Activated naive CD8-positive, alpha-beta T cell treated with anti-CD3 and anti-CD28 coated beads, Interleukin-2, amount 10 ng/mL, durations not matched to agents 7 days and 5 days (primary cell): ENCODE measurements at places on chromosomes 7 and 10.

- DNase-seq = no peak
Measured at GRCh38 chr7:93205046-93205445, 21.2 kb downstream of the HEPACAM2 start.

- no peak for DNase-seq
Measured at GRCh38 chr7:69609541-69610373, 11.5 kb downstream of the AUTS2 start.

- peak; percentile 69 for DNase-seq
Measured at GRCh38 chr10:113126229-113127201, 176.5 kb downstream of the TCF7L2 start.

DNA sequence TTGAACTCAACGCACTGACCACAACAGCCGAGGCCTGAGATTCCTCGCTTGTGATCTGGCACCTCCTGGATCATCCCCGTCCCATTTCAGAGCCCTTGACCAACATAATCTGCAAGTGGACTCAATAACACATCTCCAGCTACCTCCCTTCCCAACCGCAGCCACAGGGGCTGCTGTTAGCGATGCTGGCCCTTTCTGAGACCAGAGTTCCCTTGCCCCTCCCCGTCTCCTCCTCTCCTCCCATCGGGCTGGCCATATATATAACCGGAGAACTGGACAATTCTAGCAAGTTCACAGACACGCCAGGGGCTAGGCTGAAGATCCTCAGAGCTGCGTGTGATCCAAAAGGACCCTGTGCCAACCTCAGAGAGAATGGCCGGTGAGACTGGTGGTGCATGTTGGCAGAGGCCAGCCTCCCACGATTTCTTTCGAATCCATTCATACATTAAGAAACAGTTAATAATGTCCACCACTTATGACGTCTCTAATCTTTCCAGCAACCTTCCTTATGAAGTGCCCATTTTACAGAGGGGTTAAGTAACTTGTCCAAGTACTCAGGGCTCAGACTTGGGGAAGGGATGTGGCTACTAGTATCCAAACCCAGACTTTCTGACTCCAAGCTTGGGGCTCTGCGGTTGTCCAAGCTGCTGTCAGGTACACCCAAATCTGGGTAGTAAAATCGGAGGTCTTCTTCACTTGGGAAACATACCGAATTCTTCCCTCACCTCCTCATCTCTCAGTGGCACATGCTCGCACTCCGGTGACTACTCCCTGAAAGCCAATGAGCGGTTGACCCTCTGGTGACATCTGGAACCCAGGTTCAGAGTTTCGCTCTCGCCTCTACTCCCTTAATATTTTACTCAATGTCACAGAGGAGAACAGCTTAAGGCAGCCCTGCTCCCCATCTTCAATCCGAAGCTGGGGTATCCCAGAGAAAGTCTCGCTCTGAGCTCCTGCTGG lies 11.2 kb upstream of the FEZF1 start:
- DNase-seq = no peak

GRCh38 chr7:125098377-125098970 lies 168.8 kb upstream of the POT1 start:
- no peak for DNase-seq

DNA sequence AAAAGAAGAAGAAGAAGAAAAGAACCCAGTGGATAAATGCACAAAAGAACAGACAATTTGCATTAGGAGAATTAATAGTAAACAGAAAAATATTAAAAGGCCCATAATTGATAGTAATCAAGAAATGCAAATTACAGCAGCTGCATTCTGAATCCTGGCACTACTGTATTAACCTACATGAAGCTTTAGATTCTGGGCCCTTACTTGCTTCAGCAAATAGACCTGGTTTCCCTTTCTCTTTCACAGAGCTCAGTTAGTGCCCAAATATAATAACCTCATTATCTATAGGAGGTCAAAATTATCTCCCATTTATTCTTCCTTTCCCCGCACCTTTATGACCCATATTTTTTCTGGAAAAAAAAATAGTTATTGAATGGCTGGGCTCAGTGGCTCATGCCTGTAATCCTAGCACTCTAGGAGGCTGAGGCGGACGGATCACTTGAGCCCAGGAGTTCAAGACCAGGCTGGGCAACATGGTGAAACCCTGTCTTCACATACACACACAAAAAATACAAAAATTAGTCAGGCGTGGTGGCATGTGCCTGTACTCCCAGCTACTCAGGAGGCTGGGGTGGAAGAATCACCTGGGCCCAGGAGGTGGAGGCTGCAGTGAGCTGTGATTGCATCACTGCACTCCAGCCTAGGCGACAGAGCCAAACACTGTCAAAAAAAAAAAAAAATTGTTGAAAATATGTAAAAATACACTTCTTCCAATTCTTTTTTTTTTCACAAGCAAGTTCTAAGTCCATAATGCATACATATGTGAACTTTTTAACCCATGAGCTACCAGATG lies 36.0 kb upstream of the PIK3AP1 start:
- no peak for DNase-seq

GRCh38 chr10:68007356-68007755 lies 67.7 kb downstream of the HERC4 start:
- no peak for DNase-seq

DNA sequence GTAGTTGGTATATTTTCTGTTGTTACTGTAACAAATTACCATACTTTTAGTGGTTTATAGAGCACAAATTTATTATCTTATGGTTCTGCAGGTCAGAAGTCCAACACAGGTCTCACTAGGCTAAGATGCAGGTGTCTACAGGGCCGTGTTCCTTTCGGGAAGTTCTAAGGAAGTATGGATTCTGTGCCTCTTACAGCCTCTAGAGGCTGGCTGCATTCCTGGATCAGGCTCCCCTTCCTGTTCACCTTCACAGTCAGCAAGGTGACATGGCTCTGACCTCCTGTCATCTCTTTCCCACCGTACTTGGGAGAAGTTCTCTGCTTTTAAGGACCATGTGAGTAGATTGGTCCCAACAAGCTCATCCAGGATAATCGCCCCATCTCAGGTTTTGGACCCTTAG lies 37.3 kb downstream of the BMPR1A start:
- DNase-seq = no peak

DNA sequence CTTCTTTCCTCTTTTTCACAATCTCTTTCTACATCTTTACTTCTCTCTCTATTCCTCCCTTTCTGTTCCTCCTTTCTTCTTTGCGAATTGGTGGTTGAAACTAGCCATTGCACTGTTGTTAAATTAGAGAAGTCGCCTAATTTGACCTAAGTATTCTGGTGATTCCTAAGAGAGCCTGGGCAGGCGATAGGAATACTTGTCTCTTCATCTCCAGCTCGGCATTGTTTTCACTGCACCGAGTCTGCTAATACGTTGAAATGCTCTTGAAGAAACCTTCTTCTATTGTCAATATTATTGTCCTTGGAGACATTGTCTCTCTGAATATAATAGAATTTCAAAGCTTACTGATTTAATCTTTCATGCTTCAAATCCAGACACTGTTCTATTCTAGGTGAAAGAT lies 31.7 kb downstream of the KCND2 start:
- DNase-seq = no peak

GRCh38 chr10:121574519-121575166 lies 23.6 kb downstream of the FGFR2 start:
- no peak for DNase-seq

DNA sequence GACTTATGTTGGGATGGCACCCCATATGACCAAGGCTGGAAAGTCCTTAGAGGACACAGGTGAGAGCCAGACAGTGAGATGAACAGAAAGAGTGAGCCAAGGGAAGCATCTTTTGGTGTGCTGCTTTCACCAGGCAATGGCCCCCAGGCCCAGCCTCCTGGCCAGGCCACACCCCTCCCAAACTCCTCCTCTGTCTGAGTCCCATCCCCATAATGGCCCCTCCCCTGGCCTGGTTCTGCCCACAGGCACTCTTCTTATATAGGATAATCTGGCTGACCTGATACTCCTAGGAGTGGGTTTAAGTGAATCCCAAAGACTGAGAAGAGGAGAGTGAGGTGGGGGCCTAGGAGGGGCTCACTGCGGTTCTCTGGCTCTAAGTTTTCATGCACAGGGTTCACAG lies 252.5 kb downstream of the RPS24 start:
- no peak for DNase-seq

- no peak for DNase-seq
Measured at GRCh38 chr10:13183625-13184024, 22.3 kb downstream of the MCM10 start.

- DNase-seq = no peak
Measured at GRCh38 chr10:24414597-24414996, 205.7 kb downstream of the KIAA1217 start.

GRCh38 chr10:29243750-29244149 lies 45.1 kb upstream of the LYZL1 start:
- no peak for DNase-seq

DNA sequence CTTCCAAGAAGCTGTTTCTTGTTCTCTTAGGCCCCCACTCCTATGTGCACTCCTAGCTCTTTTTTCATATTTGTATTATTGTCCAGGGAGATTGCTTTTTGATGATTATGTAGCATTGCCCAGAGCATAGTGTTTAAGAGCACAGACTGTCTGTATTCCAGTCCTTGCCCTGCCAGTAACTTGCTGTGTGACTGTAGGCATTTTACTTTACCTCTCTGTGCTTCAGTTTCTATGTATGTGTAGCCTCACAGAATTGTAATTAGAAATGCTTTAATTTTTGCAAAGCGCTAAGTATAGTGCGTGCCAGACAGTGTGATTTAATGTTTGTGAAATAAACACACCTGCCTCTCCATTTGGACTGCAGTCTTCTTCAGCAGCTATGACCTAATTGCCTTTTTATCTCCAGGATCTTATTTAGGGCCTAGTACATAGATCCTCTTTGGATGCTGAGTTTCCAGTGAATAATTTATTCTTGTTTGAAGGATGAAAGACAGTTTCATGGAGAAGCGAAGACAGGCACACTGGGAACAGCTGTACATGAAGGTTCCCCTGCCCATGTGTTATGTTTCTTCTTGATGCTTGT lies 1.4 kb downstream of the SEC23IP start:
- DNase-seq = no peak

DNA sequence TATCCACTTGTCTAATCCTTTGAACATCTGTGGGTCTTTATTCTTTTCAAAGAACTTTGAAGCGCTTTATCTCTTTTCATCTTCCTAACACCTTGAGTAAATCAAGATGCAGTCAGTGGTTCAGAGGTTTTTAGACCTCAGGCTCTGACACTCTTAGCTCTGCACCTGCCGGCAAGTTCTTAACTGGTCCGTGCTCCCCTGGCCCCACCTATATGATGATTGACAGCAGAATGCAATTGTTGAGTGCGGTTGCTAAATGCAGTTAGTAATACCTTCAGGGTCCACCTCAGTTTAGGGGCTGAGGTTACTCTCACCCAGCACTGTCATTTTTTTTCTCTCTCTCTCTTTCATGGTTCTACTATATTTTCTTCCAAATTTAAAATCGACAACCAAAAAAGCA lies 854.2 kb upstream of the AUTS2 start:
- DNase-seq = no peak

GRCh38 chr7:33762911-33763306 lies 142.4 kb upstream of the BMPER start:
- DNase-seq = no peak

GRCh38 chr10:131513901-131514300 lies 202.4 kb upstream of the TCERG1L start:
- DNase-seq = no peak

- no peak for DNase-seq
Measured at GRCh38 chr7:123935436-123936381, 10.7 kb downstream of the SPAM1 start.

DNA sequence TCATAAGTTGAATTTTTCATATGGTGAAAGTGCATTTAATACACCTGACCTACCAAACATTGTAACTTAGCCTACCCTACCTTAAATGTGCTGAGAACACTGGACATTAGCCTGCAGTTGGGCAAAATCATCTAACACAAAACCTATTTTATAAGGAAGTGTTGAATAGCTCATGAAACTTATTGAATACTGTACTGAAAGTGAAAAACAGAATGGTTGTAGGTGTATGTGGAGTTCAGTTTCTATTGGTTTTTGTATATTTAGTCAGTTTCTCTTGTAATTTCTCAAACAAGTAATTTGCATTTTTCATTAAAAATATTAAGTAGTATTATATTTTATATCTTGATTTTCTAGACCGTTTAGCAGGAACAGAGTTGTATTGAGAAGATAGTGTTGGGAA lies 15.3 kb downstream of the CCDC7 start:
- no peak for DNase-seq

DNA sequence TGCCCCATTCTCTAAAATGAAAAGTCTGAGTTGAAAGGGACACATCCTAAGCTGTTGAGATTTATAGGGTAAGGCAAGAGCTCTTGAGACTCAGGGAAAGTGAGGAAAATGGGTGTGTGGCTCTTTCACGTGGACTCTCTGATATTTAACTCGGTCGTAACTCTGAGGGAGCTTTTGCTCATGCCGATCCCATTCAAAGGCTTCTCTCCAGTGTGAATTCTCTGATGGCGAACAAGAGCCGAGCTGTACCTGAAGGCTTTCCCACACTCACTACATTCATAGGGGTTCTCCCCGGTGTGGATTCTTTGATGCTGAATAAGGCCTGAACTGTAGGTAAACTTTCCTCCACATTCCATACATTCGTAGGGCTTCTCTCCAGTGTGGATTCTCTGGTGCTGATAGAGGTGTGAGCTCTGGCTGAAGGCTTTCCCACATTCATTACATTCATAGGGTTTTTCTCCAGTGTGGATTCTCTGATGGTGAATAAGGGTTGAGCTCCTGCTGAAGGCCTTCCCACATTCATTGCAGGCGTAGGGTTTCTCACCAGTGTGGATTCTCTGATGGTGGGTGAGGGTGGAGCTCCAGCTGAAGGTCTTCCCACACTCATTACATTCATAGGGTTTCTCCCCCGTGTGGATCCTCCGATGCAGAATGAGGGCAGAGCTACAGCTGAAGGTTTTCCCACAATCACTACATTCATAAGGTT lies 10.4 kb downstream of the ZNF3 start:
- DNase-seq = no peak

DNA sequence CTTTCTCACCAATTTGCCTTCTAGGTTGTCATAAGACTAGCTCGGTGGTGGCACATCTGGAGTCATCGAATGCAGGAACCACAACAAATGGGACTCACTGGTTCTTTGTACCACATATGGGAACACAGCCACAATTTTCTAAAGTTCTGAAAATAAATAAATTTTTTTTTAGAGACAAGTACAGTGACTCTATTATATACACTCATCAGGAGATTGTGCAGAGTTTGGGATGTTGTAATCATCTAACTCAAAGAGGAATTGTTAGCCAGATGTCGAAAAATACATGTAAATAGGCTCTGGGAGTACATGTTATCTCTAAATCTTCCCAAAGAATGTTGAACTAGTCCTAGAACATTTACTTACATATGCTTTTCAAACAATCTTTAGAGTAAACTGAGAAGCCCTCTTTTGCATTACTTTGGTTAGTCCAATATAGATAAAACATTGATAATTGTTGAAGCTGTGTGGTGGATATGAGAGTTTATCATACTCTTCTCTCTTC lies 19.6 kb upstream of the SEPTIN7 start:
- no peak for DNase-seq

- no peak for DNase-seq
Measured at GRCh38 chr7:5265320-5266190, 17.2 kb upstream of the SLC29A4 start.
